ENCODE measurements at places on chromosomes 13 and 19.

GRCh38 chr13:36108342-36108741, 22.8 kb downstream of the DCLK1 start:
- no peak for DNase-seq

GRCh38 chr19:43511324-43511723, 6.8 kb upstream of the PHLDB3 start:
- no peak for DNase-seq

DNA sequence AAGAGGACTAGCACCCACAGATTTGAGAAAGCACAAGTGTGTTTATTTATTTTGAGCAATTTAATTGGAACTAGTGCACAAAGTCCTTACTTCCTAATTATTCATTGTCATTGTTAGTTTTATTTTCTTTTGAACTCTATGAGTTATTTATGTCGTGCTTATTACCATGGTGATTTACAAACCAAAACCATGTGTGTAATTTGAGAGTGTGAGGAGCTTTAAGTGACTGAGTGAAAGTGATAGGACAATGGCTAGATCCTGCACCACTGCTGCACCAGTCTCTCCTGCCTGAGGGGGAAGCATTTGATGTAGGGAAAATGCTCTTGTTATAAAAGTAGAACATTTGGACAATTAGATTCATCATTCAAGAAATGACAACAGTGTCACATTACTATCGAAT, 172.3 kb upstream of the KLF12 start:
- no peak for DNase-seq

- no peak for DNase-seq
Measured at GRCh38 chr13:109790942-109791605, 4.7 kb upstream of the IRS2 start.

DNA sequence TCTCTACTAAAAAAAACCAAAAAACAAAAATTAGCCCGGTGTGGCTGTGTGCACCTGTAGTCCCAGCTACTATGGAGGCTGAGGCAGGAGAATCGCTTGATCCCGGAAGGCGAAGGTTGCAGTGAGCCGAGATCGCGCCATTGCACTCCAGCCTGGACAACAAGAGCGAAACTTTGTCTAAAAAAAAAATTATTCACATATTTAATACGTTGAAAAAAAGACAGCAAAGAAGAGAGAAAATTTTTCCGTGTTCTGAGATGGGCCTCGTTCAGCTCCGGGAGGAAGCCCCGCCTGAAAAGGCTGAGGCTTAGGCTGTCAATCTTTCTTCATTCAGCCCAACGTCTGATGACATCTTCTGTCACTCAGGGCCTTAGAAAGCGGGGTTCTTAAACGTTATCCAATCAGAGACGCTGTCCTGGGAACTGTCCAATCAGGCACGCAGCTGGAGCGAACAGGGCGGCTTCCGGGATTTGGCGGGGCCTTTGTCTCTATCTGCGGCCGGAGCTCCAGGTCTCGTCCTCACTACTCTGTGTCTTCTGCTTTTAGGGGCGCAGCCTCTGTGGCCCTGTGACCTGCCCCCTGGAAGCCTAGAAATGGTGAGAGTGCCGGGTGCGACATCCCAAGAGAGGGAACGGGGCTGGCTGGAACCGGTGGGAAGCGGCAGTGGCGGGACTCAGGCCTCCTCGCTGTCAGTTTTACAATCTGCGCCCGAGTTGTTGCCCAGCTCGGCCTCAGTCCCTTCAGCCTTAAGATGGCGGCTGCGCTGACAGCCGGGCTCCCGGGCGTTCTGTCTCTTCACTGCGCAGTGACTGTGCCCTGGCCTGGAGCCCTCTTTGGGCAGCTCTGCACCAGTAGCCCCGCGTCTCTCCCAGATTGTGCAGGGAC, at the start of gene ZNF726:
TSS of gene ZNF726 (plus strand) at position 485 of the 885 bp plus-strand sequence. CDS start at position 594, 109 bp downstream.
- peak; percentile 89 for DNase-seq

- no peak for DNase-seq
Measured at GRCh38 chr13:76503291-76503690, 382.9 kb downstream of the KCTD12 start.
